ENCODE measurements at places on chromosomes 6 and 20.

GRCh38 chr6:2823104-2823850 is 18.4 kb downstream of the SERPINB1 start:
- no peak for DNase-seq

DNA sequence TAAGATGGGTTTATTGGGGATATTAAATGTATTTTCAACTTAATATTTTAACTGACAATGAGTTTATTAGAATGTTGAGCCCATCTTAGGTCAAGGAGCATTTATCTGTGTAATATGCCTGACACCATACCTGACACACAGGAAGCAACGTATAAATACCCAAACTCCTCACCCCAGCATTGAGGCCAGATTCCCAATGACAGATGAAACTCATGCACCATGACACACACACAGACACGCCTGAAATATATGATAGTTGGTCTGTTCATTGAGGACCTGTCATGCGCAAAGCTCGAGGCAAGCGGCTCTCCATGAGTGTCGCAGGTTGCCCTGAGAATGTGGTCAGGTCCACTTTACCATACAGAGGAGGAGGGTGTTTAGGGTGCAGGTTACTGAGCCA is 64.1 kb downstream of the GFOD1 start:
- no peak for DNase-seq

DNA sequence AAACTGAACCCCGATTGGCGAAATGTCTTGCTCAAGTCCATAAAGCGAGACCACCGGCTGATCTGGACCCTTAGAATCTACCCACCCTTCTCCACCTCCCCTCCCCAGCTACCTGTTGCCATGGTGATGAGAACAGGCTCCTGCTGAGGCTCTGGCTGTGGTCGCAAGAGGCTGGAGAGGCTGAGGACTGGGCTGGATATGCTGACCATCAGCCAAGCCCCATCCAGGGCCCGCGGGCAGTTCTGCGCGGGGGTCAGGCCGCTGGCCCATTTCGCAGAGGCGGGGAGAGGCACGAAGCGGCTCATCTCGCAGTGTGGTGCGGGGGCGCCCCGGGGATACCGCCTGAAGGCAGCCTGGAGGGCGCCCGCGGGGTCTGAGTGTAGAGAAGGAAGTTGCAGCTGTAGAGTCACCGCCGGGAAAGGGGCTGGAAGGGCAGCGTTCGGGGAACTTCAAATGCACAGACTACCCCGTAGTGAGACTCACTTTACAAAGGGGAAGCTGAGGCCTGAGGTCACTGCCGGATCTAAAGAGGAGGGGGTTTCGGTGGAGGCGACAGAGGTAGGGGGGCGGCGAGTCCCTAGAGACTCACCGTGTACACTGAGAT is 671 bp downstream of the TAPBP start:
- DNase-seq = peak; percentile 77

GRCh38 chr6:45584127-45584526 is 206.4 kb upstream of the SUPT3H start:
- DNase-seq = no peak

GRCh38 chr6:39892490-39893129 is 41.7 kb downstream of the MOCS1 start:
- DNase-seq = peak; percentile 25

- DNase-seq = no peak
These were observed 132.0 kb upstream of the JAG1 start for GRCh38 chr20:10805764-10806163.

GRCh38 chr20:33067806-33068205 is 11.6 kb upstream of the BPIFB4 start:
- DNase-seq = no peak
